ENCODE measurements at places on chromosomes 5 and 9. TPM values are rescaled to one million over a fixed set of nuclear protein-coding genes. Genes with fewer than 3 reads are reported as not detected.

TYRP1 gene
- 0.92 TPM for total RNA-seq

- no peak for DNase-seq
Measured at GRCh38 chr5:181160152-181160754, 12.9 kb downstream of the OR2V2 start.

DNA sequence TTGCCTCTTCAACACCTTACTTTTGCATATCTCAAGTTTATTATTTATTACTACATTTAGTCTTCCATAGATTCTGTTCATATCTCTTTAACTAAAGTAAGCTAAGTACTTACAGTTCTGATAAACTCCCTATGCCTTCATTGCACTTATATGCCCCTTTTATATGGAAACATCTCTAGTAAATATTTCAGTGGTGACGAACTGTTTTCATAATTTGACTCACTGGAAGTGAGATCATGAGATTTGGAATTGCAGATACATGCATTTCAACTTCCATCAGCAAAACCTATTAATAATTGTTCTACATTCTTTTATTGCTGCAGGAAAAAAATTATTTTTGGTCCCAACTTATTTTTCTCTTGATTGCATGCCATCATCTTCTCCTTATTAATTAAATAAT lies 263.5 kb downstream of the CD180 start:
- DNase-seq, result no peak

TAF11L5 gene
- not detected for total RNA-seq

DNA sequence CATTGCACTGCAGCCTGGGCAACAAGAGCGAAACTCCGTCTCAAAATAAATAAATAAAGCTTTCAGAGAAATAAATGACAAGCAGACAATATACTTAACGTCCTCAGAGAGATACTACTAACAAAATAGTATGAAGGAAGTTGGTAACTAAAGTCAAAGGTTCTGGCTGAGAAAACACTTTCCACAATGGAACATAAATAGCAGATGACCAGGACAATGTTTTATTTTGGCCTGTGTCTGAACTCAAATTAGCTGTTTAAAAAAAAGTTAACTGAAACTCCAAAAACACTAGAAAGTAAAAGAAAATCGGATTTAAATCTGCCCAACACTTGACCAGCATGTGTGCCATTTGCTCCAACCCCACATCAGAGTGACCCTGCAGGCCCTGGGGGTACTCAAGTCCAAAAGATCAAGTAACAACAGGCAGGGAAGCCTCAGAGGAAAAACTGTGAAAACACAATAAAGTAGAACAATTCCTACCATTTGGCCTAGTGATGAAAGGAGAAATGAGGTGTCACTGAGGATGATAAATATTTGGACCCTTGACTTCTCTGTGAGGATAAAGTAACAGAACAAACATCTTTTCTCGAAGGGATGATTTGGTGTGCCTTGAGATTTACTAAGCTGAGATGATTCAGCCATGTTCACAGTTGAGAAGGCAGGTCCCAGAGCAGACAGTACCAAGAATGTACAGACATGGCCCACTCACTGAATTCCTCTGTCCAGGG lies 47.7 kb downstream of the LHFPL2 start:
- no peak for DNase-seq

FOXD4L6 gene
- total RNA-seq, result not detected

GRCh38 chr9:28848671-28849070 lies 1275.4 kb upstream of the C9orf72 start:
- no peak for DNase-seq

DNA sequence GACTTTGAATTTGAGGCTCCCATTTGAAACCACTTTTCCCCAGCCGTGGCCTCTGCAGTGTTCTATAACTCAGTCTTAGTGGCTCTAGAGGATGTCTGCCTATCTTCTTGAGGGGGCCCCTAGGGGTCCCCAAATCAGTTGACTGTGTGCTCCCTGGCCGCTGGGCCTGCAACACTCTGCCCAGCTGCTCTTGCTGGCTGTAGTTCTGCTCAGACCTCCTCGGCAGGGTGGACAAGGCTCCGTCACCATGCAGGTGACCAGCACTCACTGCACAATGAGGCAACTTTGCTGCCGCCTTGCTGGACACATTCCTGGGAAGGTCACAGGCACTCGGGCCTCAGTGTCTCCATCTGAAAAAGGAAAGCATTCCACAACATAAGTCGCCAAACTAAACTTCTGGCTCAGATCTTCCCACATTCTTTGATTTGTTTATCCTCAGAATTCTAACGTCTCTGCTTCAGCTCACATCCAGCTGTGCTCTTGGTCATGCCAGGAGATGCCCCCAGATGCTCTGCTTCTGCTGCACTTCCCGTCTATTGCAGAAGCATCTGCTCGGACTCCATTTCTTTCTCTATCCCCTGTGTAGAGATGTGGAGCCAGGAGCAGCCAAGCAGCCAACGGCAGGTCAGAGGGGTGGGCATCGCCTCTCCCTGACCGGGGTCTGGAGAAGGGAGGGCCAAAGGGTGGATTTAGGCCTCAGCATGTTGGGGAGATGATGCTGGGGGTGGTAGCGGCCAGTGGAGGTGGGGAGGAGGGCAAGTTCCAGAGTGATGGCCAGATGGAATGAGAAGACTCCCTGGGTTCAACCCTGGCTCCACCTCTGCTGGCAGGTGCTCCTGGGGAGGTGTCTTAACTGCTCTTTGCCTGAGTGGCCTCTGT lies 133.6 kb downstream of the MVB12B start:
- no peak for DNase-seq

DNA sequence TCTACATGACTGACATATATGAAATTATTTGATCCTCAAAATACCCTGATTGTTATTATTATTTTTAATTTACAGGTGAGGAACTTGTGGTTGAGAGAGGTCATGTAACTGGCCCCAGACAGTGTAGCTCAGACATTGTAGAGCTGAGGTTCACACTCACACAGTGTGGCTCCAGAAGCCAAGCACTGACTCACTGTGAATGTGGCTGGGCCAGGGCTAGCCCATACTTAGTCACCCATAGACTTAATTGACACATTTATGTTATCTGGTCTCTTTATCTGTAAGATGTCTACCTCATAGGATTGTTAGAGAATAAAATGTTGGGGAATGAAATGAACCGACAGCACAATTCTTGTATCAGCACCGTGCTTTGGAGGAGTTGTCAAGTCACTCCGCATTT lies 24.9 kb upstream of the CCDC112 start:
- DNase-seq, result no peak

GRCh38 chr9:91391412-91391811 lies 29.7 kb upstream of the AUH start:
- no peak for DNase-seq

RC3H2 gene
- total RNA-seq, result 55.4 TPM

HRCT1 gene
- not detected for total RNA-seq

IGIP gene
- total RNA-seq, result 9.4 TPM

GRCh38 chr5:111742177-111742994 lies 14.6 kb downstream of the NREP start:
- peak; percentile 71 for DNase-seq
